Activated naive CD8-positive, alpha-beta T cell treated with anti-CD3 and anti-CD28 coated beads for 36 hours (primary cell): ENCODE measurements at places on chromosomes 12 and 14. TPM values are rescaled to one million over a fixed set of nuclear protein-coding genes. Genes with fewer than 3 reads are reported as not detected.

IAPP gene
- total RNA-seq, result not detected

FAM177A1 gene
- total RNA-seq, result 35.9 TPM

RIPK3 gene
- total RNA-seq, result 6.3 TPM

SOAT2 gene
- 3.8 TPM for total RNA-seq

TGM1 gene
- 2.6 TPM for total RNA-seq

RHNO1 gene
- total RNA-seq, result 65.7 TPM
